ENCODE measurements at places on chromosomes 4 and X.

GRCh38 chrX:46255046-46255445 is 290.2 kb downstream of the ZNF674 start:
- no peak for DNase-seq

DNA sequence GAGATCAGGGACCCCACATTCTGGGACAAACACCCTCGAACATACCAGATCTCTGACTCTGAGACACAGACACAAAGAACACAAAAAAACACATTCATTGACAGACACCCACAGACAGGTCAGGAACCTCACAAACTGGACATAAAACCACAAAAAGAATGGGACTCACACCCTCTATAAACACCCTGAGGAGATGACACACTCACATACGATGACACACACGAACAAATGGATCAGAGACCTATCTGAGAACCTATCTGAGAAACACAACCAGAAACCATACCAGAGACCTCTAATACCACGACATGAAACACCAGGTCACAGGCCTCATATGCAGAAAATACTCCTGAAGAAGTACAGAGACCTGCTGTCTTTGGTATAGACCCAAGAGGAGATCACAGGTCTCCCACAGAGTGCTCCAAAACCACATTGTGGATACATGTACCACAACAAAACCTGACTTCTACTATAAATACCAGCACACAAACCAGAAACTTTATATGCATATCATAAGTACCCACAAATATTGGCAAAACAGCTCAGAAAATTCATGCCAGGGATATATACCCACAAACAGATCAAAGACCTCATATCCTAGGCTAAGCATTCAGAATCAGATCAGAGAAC is 19.5 kb downstream of the SUV39H1 start:
- no peak for DNase-seq

DNA sequence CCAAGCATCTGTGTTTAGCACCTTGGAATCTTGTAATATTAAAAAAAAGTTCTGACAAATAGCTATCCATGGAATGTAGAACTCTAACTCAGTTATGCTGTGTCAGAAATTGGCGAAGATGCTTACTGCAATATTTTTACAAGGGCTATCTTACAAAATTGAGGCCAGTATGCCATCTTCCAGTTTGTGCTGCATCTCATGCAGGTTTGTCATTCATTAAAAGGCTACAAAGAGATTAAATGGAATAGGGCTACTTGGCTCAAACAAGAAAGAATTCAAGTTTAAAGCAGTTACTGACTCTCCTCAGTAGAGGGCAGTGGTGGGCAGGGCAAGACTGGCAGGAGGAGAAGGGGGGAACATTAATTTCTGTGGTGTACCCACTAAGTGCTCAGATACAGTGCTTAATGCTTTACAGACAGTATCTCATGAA is 66.5 kb downstream of the SHROOM4 start:
- DNase-seq = no peak

DNA sequence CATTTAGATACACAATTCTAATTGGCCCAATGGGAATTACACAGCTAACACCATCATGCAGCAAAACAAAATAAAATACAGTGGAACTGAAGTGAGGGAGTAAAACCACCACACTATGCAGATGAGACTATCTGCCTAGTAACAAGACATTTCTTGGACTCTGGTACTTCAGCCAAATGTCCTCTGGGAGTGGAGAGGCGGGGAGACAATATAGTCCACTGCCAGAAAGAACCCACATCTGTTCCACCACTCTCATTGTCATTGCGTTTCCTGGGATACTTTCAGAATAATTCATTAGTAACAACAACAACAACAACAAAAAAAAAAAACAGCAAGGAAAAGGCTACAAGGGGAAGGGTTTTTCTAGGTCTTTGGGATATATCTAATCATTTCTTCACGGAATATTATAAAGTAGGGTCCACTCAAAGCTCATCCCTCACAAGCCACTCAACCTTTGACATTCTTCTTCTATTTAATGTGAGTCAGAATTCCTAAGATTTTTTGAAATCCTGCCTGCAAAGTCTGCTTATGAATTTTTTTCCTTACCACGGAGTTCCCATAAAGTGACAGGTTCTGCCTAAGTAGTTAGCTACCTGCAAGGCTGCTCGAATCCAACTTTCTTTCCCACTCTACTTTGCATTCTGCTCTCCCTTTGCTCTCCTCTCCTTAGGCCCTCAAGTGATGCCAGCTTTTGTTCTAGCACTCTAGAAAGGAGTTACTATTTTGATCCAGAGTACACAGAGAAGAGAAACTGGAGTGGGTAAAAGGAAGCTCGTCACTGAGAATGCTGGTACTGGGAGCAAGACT is 254.6 kb downstream of the CHIC1 start:
- DNase-seq = no peak

DNA sequence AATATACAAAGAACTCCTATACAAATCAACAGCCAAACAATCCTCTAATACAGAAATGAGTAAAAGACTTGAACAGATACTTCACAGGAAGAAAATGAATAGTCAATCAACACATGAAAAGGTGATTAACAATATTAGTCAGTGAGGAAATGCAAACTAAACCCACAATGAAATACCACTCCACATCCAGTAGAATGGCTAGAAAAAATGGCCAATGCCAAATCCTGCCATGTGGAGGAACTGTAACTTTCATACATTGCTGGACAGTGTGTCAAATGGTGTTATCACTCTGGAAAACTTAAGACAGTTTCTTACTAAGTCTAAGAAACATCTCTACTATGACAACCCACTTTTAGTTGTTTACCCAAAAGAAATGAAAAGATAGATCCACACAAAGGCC is 59.5 kb downstream of the NSG1 start:
- DNase-seq = no peak

GRCh38 chr4:20283039-20283438 is 31.3 kb downstream of the SLIT2 start:
- DNase-seq = no peak

DNA sequence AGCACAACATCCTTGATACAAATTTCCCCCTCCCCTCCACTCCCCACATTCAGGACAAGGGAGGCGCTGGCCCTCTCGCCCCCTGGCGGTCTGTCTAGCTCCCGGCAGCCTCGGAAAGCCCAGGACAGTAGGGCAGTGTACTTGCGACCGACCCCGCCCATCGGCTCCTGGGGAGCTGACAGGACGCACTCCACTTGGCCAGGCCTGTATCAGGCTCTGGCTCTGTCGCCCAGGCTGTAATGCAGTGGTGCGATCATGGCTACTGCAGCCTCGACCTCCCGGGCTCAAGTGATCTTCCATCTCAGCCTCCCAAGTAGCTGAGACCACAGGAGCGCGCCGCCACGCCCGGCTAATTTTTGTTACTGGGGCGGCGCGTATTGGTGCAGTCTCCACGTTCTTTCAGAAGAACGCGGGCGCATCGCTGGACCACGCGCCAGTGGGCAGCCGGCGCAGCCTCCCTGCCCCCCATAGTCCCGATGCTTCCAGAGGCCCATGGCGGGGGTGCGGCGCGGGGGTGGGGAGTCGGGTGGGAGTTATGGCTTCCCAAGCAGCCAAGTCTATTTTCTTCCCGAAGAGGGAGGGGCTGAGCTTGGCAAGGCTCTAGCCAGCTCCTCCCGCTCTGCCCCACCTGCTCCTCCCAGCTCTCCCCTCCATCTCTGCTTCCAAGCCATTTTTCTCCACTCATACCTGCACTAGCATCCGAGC is 7.8 kb upstream of the AKAP14 start:
- DNase-seq = peak; percentile 45

DNA sequence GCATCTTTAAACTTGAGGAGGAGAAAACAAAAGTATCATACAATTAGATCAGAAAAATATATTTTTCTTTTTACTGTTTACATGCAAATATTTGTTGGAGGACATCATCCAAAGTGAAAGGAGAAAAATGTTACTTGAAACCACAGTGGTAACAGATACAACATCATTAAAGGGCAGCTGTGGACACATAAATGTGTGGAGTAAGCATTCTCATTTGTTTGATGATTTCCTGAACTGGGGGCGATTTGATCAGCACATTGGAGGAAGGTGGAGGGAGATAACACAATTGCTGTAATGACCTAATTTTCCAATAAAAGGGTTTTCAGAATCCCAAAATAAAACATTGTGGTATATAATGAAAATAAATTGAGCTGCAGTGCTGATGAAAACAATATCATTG is 314.5 kb upstream of the HS3ST1 start:
- DNase-seq = no peak

DNA sequence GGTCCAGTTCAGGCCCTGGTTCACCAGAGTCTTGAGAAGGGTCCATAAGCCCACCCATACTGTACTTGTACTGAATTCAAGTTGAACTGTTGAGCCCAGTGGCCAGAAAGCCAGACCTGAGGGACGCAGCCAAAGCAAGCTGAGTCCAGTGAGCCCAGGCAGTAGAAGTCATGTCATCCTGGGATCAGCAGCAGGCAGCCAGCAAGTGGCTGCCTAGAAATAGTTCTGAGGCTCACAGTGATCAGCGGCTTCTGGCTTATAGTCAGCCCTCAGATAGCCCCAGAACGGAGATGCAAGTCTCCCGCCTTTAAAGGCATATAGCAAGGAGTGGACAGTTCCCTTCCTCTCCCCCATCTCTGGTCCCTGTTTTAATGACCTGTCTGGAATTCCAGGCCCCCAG is 347.1 kb downstream of the FBXW7 start:
- no peak for DNase-seq

DNA sequence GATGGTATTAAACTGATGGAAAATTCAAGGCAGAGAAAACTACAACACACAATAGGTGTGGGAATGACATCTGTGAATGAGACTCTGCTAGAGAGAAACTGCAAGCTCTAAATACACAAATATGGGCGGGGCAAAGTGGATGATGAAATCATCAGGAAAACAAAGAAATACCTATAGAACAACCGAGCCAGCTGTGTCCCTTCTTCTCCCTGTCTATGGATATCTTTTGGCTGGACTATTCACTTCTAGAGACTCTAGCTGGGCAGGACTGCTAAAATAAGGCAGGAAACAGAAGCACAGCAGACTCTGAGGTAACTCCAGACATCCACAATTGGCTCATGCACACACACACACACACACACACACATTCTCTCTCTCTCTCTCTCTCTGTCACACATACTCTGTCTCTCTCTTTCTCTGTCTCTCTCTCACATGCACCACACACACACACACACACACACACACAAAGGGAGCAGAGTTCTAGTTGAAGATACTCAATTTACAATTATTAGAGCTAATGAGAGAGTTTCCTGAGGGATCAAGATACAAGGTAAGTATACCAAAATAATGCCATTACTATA is 27.2 kb upstream of the EDNRA start:
- no peak for DNase-seq

- no peak for DNase-seq
Measured at GRCh38 chr4:101439926-101440325, 92.6 kb upstream of the PPP3CA start.

DNA sequence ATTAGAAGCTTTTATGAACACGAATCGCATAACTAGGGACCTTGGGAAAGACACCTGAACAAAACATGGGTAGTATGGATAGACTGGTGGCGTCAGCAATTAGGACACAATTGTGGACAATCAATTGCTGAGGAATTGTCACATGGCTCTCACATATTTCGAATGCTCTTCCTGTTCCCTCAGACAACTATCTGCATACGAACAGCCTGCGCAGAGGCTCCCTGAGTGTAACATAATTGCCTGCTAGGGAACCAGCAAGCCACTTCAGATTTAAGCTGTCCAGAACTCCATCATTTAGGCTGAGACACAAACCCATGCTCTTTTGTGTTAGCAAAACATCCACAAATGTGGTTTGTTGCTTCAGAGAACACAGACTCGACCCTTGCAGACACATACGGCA is 160.8 kb downstream of the MGST2 start:
- no peak for DNase-seq

DNA sequence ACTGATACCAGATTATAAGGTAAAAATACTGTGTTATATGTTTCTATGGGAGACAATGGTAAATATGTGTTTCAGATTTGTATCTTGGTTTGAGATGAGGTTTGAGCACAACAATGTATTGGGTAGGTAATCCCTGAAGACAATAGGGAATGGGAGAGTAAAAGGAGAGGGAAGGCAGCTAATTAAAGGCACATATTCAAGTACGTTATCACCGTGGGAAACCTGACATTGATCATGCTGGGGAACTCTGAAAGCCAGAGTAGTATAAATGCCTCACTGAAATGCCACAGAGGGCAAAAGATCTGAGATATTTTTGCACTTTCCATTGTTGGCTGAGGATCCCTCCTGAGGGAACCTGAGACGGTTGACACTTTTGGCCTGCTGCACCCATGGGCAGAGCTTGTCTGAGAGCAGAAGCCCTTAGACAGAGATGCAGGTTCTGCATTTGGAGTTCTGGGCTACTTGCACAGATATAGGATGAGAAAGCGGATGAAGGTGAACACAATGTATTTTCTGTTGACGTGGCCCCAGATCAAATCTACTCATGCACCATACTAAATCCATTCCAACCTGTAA is 506.7 kb downstream of the PCDH18 start:
- no peak for DNase-seq

- DNase-seq = no peak
Measured at GRCh38 chrX:15786915-15787314, 3.4 kb upstream of the ZRSR2 start.

DNA sequence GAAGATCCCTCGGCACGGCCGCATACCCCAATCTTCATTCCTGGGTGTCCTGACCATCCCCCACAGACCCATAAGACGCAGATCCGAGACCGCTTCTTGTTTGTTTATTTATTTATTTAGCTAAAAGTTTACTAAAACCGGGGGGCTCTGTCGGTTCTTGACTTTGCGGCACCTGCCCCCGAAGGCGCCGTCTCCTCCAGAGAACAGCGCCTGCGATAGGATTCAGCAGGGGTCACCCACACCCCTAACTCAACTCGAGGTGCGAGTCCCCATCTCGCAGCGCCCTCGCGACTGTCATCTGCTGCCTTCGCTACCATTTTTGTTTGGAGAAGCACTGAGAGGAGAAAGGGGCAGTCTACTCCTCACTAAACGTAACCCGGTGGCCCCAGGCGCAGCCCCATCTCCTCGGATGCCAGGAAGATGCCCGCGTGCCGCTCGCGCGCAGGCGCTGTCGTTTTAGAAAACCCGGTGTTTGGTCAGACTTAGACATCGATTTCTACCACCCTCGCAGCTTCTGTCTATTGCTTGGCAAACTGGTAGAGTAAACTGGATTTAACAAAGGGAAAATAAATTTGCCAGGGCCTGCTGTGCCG is 18.9 kb upstream of the GPR101 start:
- DNase-seq = no peak
